Thoracic aorta (tissue), 2 donors: ENCODE measurements at places on chromosomes 3 and 15. TPM values are rescaled to one million over a fixed set of nuclear protein-coding genes. Genes with fewer than 3 reads are reported as not detected.

HIGD1A gene
- 163 TPM for total RNA-seq

SMCO1 gene
- not detected for total RNA-seq

PAQR9 gene
- 0.21 TPM for total RNA-seq

GRCh38 chr3:184558726-184559125, 2.9 kb upstream of the EPHB3 start:
- DNase-seq = no peak

GRCh38 chr3:16182612-16183011, 8.1 kb downstream of the GALNT15 start:
- DNase-seq = no peak

CP gene
- total RNA-seq = 58.1 TPM

GRCh38 chr3:48928679-48929078, 10.0 kb downstream of the ARIH2 start:
- DNase-seq = no peak

AEN gene
- total RNA-seq = 36.0 TPM

DNA sequence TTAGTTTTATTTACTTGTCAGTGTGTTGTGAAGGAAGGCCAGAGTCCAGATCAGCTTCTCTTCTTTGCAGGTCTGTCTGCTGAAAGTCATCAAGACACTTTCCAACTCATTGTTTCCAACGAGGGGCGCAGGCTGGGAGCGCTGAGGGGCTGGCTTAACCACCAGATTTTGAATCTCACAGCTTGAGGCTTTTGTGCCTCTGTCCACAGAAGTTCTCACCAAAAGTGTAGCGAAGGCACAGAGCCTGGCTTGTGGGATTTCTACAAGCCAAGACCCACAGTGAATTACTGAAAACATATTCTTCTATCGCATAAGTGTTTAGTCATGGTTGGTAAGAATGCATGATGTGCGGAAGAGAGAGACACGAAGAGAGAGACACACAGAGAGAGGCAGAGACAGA, 35.2 kb downstream of the BHLHE40 start:
- no peak for DNase-seq

GNB5 gene
- total RNA-seq = 27.9 TPM

CACNA2D3 gene
- total RNA-seq = 4.0 TPM

- no peak for DNase-seq
Observed at GRCh38 chr3:177689869-177690268, 492.6 kb upstream of the TBL1XR1 start.

- DNase-seq = no peak
Observed at GRCh38 chr15:93493172-93493571, 404.2 kb upstream of the RGMA start.

DNA sequence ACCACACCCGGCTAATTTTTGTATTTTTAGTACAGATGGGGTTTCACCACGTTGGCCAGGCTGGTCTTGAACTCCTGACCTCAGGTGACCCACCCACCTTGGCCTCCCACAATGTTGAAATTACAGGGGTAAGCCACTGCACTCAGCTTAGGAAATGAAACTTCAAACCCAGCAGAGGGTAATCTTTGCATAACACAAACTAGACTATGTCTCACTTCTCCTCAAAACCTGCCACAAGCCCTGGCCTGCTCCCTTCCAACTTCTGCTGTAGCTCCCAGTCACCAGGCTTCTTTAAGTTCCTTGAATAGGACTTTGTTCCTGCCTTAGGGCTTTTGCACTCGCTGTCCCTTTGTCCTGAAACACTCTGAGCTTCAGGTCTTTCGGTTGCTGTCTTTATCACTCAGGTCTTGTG, 39.2 kb upstream of the SEMA4B start:
- DNase-seq = no peak

TM6SF1 gene
- total RNA-seq = 9.1 TPM

CCR3 gene
- total RNA-seq = not detected

- DNase-seq = no peak
Observed at GRCh38 chr3:50287262-50287661, 5.0 kb downstream of the IFRD2 start.

DNA sequence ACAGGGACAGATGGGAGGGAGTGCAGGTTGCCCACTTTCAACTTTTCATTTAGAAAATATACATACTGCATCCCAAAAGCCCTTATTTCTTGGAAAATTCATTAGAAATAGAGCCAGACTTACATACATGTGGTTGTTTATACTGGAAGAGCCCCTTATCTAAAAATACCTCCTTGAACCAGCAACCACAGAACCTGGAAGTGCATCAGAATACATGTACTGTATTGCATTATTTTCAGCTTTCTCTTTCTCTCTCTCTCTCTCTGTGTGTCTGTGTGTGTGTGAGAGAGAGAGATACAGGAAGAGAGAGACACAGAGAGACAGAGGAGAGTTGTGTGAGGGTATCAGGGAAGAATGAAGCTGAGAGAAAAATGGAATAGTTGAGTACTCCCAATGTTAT, 29.5 kb upstream of the LSAMP start:
- DNase-seq = no peak

SLC51A gene
- total RNA-seq = not detected

DNA sequence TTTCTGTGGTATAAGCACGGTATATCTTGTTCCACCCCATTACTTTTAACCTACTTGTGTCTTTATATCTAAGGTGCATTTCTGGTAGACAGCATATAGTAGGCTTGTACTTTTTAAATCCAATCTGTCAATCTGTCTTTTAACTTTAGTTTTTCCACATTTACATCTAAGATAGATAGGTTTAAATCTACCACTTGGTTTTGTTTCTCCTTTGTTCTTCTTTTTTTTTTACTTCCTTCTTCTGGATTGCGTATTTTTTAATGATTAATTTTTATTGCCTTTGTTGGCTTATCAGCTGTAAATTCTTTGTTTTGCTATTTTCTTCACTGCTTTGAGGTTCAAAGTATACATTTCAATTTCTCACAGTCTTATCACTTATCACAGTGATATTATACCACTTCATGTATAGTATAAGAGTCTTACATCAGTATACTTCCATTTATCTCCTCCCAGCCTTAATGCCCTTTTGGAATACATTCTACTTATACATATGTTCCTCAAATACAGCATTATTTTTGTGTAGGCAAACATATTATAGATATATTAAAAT, 31.0 kb downstream of the IQCB1 start:
- DNase-seq = no peak

ISLR2 gene
- not detected for total RNA-seq

GRCh38 chr3:111853068-111853467, 6.0 kb upstream of the PHLDB2 start:
- no peak for DNase-seq

- no peak for DNase-seq
Observed at GRCh38 chr3:43400781-43401730, 114.7 kb downstream of the SNRK start.

DNA sequence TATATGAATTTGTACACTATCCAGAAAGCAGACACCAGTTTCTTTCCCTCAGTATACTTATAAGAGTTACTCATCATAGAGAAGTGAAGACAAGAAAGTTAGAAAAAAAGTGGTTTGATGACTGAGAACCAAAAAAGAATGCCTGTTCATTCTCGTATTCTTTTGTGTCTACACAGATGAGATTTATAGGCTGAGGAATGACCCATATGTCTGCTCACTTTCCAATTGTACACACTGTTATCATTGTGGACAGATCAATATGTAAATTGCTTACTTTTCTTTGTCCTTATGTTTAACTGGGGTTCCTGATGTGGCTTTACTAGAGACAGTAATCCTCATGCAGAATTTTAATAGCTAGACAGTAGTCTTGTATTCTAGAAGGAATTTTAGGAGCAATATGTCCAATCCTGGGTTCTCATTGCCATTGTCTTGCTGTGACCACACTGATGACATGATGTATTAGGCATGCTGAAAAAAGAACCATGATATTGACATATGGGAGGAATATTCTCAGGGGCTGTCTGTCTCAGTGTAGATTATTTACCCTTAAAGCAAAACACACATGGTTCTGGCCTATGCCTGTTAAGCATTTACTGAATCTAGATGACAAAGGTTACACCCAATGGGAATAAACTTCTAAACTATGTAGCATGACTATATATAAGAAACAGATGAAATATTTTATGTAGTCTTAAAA, 669.7 kb downstream of the ROBO1 start:
- no peak for DNase-seq

DNA sequence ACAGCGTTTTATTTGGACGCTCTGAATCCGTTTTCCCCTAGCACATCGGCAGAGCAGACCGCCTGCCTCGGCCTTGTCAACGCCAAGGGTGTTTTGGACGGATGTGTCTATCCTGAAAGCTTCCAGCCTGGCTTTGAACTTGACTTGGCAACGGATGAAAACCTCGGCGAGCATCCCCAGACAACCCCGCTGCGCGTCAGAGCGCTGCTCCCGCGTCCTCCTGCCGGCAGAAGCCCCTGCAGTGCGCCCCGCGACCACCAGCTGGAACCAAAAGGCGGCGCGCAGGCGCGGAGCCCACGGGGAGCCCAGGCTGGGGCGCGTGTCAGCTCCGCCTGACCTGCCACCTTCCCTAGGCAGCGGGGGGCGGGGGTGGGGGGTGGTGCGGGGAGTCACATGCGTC, 26.2 kb upstream of the ARL8B start:
- no peak for DNase-seq

DNA sequence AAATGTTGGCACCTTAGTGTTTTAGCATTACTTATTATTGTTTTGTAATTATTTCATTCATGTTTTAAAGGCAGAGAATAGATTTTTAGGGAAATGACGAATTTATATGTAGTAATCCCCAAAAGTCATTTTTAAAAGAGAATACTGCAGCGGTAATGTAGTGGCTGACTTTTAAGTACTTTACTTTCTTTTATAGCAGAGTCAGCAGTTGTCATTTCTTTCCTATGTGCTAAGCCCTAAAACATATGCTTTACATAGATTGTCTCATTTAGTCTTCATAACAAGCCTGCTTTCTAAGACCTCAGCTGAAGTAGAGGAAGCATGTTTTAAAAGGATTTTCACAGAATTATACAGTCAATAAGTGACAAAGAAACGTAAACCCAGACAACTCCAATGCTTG, 102.1 kb upstream of the PEX5L start:
- no peak for DNase-seq

FOXL2 gene
- total RNA-seq = not detected

PDIA3 gene
- total RNA-seq = 136 TPM

DNA sequence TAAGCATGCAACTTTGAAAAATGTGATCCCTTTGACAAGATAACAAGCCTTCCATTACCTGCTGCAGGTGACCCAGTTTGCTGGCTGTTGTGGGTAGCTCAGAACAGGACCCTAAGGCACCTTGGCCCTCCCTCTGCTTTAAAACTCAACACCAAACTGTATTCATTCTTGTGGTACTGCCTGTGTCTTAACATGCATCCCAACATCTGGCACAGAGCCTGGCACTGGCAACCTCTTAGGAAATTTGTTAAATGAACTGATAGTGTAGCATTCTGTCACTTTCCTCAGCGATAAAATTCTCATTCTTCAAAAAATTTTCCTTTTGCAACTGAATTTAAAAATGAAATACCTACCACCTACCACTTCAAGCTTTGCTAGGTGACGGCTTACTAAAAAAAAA, 287.3 kb upstream of the ADAMTS9 start:
- DNase-seq = no peak

GRCh38 chr3:101155825-101156224, 162.6 kb upstream of the ABI3BP start:
- no peak for DNase-seq

- no peak for DNase-seq
Observed at GRCh38 chr15:61700803-61701202, 359.4 kb downstream of the VPS13C start.

GRCh38 chr3:102084006-102084405, 234.7 kb downstream of the NFKBIZ start:
- DNase-seq = no peak

SERPINI1 gene
- 11.0 TPM for total RNA-seq

GRCh38 chr3:190528706-190529105, 14.8 kb downstream of the IL1RAP start:
- DNase-seq = no peak

DNA sequence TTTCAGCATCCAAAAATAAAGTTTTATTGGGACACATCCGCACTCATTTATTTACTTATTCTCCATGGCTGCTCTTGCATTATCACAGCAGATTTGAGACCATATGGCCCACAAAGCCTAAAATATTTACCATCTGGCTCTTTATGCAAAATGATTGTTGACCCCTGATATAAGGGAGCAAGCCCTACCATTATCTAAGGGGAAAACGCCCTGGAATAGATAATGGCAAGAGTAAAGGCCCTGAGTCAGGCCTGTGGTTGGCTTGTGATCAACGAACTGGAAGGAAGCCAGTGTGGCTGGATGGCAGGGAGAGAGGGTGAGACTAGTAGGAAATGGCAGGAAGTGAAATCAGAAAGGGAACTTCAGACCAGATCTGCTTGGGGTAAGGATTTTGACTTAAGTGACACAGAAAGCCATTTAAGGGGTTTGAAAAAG, 24.6 kb upstream of the DMXL2 start:
- no peak for DNase-seq

KLHL40 gene
- not detected for total RNA-seq

DNA sequence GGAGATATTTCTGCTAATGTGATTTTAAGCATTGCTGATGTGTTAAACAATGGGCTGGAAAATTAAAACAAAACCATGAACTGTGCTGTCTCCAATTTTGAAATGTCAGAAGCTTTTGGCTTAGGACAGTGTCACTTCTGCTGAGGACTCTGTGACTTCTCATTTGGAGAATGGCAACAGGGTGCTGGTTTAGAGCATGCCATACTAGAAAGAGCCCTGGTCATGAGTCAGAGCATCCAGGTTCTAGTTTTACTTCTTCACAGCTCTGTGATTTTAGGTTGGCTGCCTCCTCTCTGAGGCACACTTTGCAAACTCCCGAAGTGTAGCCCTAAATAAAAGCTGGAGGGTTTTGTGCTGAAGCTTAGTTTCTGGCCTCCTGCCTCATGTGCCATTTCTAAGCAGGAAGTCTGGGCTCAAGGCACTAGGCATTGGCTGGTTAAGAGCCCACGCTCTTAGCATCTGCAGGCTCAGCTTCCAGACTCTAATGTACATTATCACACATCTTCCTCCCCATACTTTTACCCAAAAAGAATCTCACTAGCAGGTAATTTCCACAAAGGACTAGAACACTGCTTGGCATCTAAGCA, 193.8 kb downstream of the CNTN3 start:
- no peak for DNase-seq

LRRC31 gene
- total RNA-seq = not detected
